ENCODE measurements at places on chromosomes 16 and 17.

DNA sequence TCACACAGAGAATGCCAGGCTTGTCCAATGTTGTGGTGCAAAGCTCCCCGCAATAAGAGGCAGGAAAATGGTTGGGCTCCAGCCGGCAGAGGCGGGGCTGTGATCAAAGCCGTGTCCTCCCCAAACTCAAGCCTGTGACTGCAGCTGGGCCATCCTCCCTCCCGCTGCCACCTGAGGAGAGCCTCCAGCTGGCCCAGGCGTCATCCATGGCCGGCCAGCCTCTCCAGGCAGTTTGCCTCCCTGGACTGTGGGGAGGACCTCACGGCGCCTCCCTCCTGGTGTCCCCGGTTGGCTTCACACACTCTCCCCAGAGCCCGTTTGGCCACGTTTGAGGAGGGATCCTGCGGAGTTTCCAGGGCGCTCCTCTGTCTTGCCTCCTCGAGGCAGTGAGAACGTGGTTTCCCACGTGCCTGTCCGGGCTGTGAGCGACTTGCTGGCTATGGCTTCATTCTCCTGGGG is 134.1 kb downstream of the IRF8 start:
- DNase-seq, result no peak

DNA sequence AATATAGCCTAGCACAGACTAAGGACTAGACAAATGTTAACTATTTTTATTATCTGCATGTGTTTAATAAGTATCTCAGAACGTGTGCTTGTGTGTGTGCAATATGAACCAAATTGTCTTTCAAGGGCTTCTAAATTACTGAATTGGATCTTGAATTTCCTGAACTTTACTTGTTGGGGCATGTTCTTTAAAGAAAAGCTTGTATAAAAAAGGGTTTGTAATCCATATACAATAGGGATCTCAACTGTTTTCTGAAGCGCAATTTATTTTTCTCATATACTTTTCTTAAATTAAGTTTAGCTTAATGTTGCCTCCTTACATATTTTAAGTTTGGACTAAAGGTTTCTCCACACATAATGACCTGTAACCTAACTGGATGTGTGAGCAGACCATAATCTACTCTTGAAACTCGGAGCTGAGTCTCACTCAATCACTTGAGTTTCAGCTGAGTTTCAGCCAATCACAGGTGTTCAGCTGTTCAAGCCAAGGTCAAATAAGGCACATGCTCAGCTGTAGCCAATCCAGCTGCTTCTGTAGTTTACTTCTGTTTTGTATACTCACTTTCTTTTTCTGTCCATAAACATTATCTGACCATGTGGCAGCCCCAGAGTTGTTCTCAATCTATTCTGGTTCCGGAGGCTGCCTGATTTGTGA is 72.3 kb downstream of the CDK5R1 start:
- no peak for DNase-seq

DNA sequence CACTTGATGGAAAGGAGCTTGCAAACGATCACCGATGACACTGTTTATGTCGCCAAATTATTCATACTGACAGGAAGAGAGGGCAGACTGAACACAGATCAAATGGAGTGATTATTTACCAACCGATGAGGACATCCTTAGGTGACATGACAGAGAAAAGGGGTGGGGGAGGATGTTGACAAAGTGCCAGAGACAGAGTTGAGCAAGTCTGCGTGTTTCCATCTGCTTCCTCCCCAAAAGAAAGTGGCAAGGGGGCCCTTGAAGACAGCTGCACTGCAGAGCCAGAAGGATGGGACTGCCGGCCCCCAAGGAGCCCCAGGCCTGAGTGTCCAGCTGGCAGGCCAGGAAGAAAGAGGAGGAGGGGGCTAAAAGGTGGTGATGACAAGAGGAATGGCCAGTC is 191.0 kb upstream of the RPL38 start:
- no peak for DNase-seq

GRCh38 chr16:27483088-27483437 is 66.7 kb downstream of the GTF3C1 start:
- DNase-seq, result no peak

DNA sequence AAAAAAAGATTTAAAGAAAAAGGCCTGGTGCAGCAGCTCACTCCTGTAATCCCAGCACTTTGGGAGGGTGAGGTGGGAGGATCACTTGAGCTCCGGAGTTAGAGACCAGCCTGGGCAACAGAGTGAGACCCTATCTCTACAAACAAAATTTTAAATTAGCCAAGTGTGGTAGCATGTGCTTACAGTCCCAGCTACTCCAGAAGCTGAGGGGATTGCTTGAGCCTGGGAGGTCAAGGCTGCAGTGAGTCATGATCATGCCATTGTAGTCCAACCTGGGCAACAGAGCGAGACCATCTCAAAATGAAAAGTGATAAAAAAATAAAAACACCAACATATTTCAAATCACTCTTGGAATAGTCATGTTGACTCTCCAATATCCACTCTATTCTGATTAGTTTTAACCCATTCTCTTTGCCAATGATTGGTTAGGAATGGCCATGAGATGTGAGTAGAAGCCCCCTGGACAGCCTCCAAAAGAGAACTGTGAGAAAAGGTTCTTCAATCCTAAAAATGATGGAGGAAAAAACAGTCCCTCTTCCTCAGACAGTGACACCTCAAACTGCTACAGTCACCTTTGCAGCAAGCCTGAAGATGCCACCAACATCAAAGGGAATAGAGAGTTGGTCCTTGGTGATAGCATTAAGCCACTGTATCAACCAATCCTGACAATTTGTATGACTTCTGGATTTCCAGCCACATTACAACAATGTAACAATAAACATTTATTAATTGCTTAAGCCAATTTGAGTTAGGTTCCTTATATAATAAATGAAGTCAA is 2.9 kb upstream of the KANSL1 start:
- no peak for DNase-seq

DNA sequence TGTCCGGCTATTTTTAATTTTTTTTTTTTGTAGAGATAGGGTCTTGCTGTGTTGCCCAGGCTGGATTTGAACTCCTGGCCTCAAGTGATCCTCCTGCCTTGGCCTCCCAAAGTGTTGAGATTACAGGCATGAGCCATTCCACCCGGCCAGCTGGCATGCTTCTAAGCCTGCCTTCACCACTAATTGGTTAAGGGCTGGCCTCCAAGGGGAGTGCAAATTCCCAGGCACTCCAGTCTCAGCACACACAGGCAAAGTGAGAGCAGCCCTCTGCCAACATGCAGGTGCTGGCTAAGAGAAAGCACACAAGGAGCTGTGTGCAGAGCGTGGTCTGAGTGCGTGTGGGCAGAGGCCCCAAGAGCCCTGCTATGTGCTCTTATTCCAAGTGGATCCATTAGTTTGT is 149.8 kb upstream of the HS3ST2 start:
- DNase-seq, result no peak

DNA sequence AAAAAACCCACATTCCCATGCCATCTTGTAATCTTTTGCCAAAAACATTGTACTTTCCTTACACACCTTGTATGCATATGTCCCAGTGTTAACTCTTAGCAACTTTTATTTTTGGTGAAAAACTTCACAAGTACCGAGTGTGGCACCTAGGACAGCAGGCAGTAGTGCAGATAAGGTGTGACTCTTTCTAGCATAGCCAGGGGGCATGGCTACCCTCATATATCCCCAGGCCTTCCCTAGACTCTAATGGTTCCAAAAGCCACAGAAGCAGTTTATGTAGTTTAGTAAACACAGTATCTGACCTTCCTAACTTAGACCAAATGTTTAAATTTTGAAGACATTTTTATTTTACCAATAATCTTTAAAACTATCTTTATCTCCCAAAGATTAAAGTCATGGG is 20.5 kb upstream of the MILR1 start:
- no peak for DNase-seq

DNA sequence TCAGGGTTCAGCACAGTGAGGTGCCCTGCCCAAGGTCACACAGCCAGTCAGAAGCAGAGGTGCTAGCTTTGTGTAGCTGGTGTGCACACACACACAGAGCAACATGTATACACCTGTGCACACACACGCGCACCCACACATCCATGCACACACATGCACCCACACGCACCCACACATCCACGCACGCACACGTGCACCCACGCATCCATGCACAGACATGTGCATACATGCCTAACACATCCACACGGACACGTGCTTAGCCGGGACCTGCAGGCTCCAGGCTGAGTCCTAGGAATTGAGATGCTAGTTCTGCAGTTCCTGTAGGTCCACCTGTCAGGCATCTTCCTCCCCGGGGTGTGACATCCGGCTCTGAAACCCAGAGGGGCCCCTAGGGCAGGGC is 13.0 kb upstream of the DPEP1 start:
- DNase-seq, result no peak

DNA sequence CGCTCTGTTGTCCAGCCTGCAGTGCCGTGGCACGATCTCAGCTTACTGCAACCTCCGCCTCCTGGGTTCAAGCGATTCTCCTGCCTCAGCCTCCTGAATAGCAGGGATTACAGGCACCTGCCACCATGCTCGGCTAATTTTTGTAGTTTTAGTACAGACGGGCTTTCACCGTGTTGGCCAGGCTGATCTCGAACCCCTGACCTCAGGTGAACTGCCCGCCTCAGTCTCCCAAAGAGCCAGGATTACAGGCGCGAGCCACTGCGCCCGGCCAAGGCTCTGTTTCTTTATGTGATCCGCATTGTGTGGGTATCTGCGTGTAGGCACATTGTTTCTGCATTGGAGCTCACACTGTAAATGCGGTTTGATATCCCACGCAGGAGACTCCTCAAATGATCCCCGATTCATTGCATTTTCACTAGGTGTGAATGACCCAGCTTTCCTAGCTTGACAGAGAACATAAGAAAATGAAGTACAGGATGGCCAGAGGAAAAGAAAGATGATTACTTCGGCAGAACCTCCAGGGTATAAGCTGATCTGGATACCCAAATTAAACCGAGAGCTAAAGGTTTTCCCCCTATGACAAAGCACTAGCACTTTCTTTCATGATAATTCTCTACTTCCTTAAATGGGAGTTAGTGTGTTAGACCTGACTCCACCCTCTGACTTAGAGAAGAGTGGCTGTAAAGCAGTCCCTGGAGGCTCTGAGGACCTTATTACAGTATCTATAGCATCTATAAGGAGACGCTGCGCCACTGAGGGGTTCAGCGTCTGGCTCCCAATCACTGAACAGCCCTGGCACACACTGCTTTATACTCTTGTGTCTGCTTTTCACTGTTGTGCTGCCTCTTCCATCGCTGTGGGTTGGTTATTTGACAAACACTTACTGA is 17.3 kb downstream of the COTL1 start:
- DNase-seq, result no peak

- DNase-seq, result no peak
Measured at GRCh38 chr17:49494986-49495841, at the start of gene NGFR. TSS of gene NGFR (plus strand) at chr17:49495293. CDS start at chr17:49495418, 125 bp downstream.

DNA sequence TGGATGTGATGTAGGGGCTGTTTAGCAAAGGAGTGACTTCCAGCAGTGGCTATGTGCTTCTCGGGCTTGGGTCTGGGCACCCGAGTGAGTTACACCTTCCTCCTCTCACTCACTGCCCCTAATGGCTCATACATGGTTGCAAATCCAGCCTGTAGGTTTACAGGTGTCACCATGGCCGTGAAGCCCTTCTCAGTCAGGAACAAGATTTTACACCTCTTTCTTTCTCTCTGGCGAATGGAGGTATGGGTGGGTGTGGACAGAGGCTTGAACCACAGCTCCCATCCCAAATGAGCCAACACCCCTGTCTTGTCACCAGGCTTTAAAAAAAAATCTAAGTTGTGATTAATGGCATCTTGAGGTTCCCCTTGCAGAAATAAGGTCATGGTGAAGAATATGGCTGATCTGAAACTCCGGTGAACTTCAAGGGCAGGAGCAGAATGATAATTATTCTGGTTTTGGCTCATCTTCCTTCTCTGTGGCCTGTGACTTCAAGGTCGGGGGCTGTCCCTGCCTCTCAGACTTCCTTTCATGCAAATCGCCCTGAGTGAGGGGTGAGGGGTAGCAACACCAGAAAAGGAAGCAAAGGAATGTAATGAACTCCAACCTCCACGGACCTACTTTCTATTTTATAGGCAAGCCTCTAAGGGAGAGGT is 331.2 kb downstream of the MAF start:
- DNase-seq, result no peak

DNA sequence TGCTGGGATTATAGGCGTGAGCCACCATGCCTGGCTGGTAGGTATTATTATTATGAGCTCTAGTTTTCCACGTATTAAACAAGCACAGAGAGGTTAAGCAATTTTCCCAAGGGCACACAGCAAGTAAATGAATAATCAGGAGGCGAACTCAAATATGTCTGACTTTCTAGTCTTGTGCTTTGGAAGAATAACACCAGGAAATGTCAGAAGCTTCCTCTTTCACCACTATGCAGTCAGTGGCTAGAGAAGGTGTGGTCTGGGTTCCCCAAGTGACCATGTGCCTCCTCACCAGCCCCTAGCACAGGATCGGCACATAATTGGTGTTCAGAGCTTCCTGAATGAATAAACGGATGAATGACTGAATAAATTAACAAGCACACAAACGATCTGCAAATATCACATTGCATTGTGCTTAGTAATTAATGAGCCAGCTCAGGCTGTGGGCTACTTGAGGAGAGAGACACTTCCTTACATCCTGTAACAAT is 21.6 kb upstream of the SCNN1B start:
- DNase-seq, result peak; percentile 53

DNA sequence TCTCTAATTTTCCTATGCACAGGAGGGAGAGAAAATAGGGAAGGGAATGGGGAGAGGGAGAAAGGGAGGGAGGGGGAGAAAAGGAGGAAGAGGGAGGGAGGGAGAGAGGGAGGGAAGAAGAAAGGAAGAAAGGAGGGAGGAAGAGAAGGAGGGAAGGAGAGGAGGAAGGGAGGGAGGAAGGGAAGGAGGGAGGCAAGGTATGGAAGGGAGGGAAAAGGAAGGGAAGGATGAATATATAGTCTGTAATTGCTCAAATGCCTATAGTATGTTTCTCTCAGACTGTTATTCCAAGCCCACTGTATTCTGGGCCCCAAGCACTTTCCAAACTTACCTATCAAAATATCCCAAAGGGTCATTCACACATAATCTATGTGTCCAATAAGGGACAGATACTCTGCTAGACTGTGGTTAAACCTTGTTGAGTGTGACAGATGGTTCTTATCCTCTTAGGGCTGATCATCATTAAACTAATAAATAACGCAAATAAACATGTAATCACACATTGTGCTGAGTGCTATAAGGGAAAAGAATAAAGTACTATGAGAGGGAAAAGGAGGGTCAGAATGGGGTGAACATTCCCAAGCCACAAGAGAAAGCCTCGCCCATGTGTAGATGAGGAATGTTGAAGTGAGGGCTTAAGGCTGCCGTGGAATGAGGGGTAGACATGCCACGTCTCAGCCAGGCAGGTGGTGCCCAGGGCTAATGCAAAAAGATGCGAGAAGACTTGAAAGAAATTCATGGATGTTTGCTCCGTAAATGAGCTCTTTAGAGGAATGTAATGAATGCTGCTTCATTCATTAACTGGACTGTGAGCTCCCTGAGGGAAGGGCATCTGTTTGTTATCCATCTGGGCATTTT is 30.6 kb downstream of the ASIC2 start:
- DNase-seq, result no peak

- no peak for DNase-seq
Measured at GRCh38 chr16:58634265-58634802, 4.7 kb upstream of the CNOT1 start.

- DNase-seq, result no peak
Measured at GRCh38 chr16:86186313-86186712, 287.4 kb downstream of the IRF8 start.

GRCh38 chr16:83054283-83054682 is 427.5 kb downstream of the CDH13 start:
- no peak for DNase-seq

GRCh38 chr17:27485125-27485524 is 28.9 kb downstream of the KSR1 start:
- no peak for DNase-seq
